ENCODE measurements at places on chromosomes 4 and X.

- DNase-seq = no peak
Observed at GRCh38 chrX:107602694-107603239, 25.5 kb upstream of the PRPS1 start.

- DNase-seq = no peak
Observed at GRCh38 chr4:107736924-107737448, 17.0 kb upstream of the PAPSS1 start.

DNA sequence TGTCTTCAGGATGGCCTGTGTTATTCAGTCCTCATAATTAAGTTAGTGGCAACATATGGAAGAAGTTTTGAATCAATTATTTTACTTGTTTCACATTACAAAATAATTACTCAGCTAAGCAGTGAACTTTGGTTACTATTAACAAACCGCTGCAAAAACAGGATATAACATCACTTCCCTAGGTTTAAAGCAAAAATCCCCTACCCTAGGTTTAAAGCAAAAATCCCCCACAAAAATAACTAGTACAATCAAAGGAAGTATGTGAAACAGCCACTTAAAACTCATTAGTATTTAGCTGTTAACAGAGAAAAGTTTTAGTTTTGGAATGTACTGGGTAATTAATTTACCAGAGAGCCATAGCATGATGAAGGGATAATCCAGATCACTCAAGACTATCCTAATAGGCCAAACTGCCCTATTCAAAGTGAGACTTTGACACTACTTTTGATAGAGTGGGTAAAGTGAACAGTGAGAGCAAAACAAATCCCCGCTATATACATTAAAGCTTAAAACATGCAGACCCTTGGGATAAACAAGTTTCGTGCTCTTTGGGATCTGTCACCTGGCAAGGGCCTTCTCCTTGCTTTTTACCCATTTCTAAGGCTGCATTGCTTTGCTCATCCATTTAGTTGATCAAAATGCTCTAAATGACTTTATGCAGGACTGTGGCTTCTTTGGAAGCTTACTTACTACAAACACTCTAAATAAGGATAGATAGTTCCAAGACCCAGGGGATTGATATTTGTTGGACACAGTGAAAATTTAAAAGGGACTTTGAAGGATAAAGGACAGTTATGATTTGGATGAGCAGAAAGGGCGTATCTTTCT lies 36.4 kb upstream of the GPR174 start:
- no peak for DNase-seq

GRCh38 chrX:24471808-24472207 lies 6.7 kb downstream of the PDK3 start:
- no peak for DNase-seq

- DNase-seq = no peak
Observed at GRCh38 chr4:23932901-23933308, 43.1 kb upstream of the PPARGC1A start.
